ENCODE measurements at places on chromosomes 13 and 19.

DNA sequence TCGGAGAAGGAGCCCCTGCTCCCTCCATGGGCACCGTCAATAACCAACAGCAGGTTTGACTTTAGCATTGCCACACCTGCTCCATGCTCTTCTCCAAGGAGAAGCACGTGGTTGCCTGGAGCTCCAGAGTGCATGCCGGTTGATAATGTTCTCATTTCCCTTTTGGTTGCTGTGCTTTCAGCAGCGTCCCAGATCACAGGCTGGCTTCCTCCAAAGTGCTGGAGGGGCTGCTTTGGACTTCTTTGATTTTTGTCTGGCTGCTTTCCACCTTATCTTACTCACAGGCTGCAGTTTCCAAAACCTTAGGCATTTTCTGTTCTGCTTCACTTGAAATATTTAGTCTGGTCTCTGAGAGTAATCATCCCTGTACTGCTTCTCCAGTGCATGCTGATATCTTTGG is 123.8 kb upstream of the IRS2 start:
- no peak for DNase-seq

DNA sequence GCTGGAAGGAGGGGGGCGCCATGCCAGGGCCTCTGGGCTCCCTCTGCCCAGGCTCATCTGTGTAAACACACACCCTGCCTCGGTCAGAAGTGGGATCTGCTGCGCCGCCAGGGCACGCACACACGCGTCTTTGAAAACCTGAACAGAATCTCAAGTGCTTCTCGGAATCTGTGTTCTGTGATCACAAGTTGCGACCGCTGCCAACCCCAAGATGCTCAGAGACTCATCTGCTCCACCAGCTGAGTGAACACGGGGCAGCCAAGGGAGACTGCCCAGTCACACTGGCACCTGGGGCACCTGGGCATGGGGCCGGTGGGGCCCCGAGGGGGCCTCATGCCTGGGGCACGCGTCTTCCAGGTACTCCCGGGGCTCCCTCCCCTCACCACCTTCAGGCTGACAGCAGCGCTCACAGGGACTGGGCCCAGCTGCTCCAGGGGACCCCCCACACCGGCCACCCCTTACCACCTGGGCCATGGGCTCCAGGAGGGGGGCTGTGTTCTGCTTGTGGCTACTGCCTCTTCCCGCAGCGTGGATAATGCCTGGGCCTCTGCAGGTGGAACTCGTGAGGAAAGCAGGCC is 59.0 kb downstream of the KLF2 start:
- DNase-seq, result no peak

- DNase-seq, result no peak
Observed at GRCh38 chr19:16587833-16588823, 15.9 kb upstream of the SLC35E1 start.

GRCh38 chr19:18322318-18322758 is 538 bp downstream of the LSM4 start:
- DNase-seq, result no peak

DNA sequence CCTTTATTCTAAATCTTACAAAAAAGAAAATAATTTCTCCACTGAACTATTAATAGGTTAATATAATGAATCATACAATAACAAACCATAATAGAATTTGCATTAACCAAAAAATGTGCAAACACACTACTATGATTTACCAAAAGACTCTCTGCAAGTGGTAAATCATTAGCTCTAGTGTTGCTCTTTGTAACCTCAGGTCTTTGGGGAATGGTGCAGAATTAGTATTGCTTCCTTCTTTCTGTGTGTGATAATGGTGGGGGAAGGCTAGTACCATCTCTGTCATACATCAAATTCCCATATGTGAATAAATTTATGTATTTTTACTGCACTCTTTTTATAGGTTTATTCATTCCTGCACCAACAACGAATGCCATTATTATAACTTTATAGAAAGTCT is 105.1 kb downstream of the COG6 start:
- no peak for DNase-seq

- no peak for DNase-seq
Observed at GRCh38 chr13:113365971-113366588, 2.1 kb upstream of the GRTP1 start.

GRCh38 chr19:34319785-34320184 is 45.2 kb upstream of the GPI start:
- DNase-seq, result no peak

- no peak for DNase-seq
Observed at GRCh38 chr19:12778017-12778904, 2.9 kb upstream of the HOOK2 start.

- DNase-seq, result no peak
Observed at GRCh38 chr19:43847884-43848283, 20.8 kb downstream of the ZNF283 start.

DNA sequence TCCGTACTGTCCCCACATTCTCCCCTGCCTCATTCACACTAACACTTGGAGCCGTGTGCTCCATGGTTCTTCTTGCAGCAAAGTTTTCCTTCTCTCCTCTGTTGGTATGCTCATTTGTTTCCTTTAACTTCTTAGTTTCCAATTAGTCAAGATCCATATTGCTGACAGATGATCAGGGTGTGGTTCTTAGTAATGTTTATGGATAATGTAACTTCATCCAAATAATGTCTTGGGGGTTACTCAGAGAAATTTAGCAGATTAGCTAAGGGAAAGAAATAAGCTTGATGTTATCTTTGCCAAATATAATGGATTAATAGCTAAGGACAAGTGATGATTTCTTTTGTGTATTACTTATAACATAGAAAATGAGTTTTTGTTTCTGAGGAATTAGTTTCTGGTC is 174.4 kb downstream of the NUFIP1 start:
- no peak for DNase-seq

DNA sequence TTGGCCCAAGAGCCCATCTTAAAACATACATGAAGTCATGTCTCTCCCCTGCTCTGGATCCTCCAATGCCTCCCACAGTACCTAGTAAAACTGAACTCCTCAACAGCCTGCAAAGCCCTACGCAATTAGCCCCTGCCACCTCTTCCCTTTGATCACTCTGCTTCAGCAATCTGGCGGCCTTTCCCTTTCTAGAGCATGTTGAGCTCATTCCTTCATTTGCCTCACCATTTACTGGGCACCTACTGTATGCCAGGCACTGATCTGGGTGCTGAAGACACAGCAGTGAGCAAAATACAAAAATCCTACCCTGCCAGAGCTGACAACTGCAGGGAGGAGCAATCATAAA is 2.9 kb downstream of the KEAP1 start:
- no peak for DNase-seq

DNA sequence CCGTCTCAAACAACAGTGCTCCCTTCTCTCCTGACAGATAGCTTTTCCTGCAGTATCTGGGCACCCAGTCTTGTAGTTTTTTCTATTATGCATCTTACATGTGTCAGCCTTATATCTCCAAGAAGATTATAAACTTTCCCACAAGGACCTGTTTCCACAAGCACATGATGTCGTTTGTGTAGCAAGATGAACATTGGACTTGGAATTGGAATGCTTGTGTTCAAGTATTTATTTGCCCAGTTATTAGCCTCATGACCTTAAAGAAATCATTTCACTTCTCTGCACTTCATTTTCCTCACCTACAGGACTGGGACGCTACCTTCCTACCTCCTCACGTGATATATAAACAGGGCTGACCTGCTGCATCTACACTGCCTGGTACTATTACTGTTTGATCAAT is 21.5 kb downstream of the SHISA2 start:
- no peak for DNase-seq

DNA sequence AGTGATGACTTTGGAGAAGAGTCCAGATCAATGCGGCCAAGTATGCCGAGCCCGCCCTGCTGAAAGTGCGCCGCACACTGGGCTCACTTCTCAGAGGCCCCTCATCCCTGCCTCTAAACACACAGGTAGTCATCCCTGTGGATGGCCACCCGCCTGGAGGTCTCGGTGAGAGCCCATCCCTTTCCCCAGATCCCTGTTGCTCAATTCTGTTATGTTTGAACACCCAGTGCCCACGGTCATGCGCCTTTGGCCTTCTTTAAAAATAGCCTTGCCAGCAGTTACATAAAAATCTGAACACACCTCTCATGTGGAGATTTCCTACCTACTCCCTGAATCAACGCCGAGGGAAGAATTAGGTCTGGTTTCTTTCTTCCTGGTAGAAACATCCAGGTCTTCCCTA is 11.9 kb downstream of the ELAVL1 start:
- DNase-seq, result no peak

DNA sequence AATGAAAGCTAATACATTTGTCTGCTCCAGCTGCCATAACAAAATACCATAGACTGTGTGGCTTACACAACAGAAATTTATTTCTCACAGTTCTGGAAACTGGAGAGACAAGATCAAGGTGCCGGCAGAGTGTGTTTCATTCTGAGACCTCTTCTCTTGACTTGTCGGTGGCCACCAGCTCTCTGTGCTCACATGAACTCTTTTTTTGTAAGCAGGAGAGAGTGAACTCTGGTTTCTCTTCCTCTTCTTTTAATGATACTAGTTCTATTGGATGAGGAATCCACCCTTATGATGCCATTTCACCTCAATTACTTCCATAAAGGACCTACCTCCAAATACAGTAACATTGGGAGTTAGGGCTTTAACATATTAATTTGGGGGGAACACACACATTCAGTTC is 11.7 kb downstream of the KCTD12 start:
- DNase-seq, result no peak

GRCh38 chr13:106534639-106535551 is 567 bp downstream of the EFNB2 start:
- DNase-seq, result no peak

DNA sequence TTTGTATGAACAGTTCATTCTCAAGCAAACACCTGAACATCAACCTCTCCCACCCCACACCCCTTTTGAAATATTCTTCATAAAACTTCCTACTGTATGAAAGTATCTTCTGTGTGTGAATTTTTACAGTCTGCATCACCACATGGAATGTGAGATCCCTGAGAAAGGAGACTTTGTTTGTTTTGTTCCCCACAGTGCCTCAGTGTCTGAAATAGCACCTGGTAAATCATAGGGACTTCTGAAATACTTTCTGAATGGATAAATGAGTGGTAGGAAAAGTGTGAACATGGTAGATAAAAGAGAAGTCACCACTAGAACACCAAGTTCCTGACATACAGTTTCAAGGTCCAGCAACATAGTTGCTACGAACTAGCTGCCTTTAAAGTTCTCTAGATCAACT is 1071.2 kb downstream of the EFNB2 start:
- DNase-seq, result no peak

DNA sequence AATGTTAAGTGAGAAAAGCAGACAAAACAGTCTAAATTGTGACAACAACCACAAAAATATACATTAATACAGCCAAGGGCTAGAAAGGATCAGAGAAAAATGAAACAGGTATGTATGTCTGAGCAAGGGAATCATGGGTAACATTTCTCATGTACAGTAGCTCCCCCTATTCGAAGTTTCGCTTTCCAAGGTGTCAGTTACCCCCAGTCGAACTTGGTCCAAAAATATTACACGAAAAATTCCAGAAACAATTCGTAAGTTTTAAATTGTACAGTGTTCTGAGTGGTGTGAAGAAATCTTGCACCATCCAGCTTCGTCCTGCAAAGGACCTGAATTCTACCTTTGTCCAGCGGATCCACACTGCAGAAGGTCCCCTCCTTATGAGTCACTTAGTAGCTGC is 1.8 kb upstream of the RNASEH2B start:
- DNase-seq, result no peak

- DNase-seq, result no peak
Observed at GRCh38 chr13:103250071-103250470, 183.9 kb upstream of the SLC10A2 start.

- no peak for DNase-seq
Observed at GRCh38 chr19:46927106-46927505, 66.3 kb downstream of the ARHGAP35 start.

DNA sequence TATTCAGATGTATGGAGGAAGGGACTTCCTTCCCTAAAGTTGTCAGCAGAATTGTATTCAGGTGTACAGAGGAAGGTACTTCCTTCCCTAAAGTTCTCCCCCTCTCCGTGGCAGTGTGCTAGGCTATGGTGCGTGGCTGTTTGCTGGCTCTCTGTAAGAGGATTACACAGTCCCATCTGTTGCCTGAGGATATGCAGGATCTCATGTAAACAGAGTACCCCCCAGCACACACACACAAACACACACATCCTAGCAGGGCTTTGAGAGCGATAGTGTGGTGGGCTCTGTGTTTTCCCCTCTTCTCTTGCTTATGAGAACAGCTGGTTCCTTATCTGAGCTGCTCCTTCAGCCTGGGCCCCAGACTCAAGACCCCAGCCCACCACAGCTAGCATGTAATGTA is 10.3 kb downstream of the NEK5 start:
- no peak for DNase-seq

DNA sequence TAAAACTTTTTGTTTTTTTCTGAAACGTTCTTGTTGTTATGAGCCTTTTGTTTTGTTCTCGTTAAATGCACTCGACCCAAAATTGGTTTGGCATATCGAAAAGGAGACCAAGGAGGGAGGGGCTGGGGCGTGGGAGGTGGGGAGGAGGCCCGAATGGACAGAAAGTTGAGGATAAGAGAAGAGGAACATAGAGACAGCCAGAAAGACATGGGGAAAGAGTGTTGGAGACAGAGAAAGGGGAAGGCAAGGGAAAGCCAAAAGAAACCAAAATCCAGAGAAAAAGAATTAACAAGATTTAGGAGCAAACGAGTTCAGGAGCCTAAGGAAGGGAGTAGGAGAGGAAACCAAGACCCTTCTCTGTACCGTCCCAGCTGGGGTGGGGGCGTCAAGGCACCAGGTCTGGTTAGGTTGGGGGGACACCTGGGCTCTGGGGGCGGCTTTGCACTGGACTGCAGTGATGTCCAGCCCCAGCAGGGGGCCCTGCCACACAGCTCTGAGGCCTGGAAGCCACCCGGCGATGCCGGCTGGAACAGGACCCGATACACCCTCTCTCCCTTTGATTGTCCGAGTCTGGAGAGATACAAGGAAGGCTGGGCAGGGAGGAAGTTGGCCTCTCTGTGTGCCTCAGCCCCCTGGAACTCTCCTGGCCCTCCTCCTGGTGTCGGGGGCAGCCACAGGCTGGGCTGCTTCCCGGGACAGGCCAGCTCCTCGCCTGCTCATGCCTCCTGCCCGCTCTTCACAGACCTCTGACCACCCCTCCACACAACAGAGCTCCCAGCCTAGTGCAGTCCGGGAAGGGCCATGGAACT is 11.6 kb upstream of the ASF1B start:
- DNase-seq, result no peak

All from stimulated activated CD8-positive, alpha-beta memory T cell treated with anti-CD3 and anti-CD28 coated beads, Interleukin-4, amount 100 ng/mL, for 4 hours (primary cell).